Astrocyte of the spinal cord (primary cell): ENCODE measurements at places on chromosomes 3 and 15.

DNA sequence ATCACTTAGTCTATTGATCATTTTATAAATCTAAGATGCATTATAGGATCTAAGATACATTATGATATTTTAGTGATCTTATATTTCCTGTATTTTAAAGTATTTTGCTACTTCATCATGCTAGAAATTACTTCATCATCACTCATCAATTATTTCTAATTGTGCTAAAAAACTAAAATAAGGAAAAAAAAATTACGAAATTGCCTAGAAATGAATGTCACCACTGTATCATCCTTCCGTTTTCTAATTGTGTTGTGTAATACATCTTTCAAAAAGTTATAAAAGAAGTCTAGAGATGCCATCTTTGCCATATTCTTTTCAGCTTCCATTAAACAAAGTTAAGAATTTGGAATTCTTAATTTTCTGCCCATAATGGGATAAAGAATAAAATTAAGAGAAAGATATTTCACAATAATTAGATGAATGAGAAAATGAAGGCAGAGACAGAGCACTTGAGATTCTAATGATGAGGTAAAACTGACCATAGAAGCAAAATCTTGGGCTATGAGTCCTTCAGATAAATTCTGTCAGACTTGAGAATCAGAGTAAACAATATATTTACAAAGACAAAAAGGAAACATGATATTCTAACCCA is 48.8 kb downstream of the ALDH1A2 start:
- DNase-seq, result no peak

DNA sequence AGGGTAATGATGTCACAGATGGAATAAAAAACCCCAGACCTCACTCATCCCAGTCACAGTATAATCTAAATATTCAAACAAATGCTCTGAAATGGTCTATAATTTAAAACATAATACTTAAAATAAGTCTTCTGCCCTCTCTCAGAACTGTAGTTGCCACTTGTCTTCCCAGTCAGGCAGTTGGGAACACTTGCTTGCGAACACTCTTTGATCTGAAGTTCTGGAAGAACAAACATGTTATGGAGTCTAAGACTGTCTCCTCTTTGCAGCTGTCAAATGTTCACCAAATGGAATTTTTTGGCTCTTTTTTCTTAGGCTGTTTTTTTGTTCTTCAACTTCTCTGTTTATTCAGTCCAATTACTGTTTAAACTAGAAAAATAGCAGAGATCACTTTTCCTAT is 711.1 kb upstream of the GOLIM4 start:
- DNase-seq, result no peak

GRCh38 chr15:101368861-101369642 is 74.0 kb upstream of the SNRPA1 start:
- DNase-seq, result no peak

- DNase-seq, result no peak
These were observed 104.4 kb upstream of the ZBTB20 start for GRCh38 chr3:115251509-115251908.

DNA sequence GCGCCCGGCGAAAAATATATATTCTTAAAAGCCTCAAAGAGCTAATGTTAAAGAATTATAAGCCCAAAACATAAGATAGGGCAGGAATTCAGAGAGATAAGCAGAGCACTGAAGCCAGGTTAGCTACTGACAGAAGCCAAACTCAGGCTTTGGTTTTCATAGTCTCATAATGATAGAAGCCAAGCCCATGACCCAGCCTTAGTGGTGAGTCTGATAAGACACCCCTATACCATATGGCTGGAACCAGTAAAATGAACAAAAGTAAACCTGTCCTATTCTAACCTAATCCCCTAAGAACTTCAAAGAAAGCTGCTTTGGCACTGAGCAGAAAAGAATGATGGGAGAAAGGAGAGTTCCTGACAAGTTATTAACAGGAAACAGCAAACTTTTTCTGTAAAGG is 25.9 kb downstream of the MYO9A start:
- no peak for DNase-seq

DNA sequence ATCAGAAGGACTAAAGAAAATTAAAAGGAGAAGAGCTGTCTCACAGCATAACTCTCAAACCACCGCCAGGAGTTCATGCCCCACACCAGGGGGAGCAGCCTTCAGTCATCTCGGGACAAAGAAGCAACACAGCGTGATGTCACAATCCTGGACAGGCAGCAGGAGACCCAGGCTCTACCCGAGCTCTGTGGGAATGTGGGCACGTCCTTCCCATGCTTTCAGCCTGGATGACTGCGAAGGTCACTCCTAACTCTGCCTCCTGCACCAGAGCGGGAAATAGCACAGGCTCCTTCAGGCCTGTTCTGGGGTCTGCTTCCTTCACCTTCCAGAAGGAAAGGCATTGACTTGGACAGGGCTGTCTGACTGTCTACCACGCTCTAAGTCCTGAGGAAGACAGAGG is 31.3 kb downstream of the NOX5 start:
- peak; percentile 70 for DNase-seq

- no peak for DNase-seq
These were observed 67.4 kb downstream of the USP13 start for GRCh38 chr3:179720196-179720595.

DNA sequence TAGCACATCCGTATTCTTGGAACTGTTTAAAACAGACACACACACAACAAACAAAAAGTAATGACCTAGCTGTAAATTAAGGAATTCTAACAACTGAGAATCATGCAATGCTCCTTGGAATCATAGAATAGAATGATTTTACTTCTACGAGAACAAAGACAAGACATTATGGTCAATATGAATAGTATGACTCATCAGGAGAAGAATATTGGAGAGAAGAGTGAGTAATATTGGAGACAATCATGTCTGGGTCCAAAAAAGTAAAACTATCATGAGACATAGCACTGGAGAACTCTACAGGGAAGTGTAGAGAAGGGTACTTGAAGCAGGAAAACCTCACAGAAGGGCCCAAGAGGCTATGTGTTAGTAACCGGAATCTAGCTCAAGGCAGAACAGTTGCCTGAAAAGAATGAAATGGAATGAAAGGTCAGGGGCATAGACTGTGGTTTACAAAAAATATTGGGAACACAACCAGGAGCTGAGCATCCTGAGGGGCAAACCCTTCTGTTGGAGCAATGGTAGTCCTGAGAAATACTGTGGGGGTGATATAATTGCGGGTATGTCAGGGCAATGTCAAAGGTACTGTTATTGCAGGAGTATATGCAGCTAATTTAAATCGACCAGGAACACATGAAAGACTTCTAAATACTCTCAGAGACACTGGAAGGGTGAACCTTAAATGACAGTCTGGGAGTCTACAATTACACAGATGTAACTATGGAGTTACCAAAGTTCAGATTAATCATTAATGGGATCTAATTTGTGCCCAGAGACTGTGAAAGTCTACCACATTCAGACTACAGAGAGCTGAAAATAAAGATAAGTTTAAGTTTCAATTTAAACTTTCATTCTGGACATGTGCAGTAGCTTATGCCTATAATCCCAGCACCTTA is 201.2 kb downstream of the BCHE start:
- peak; percentile 8 for DNase-seq

DNA sequence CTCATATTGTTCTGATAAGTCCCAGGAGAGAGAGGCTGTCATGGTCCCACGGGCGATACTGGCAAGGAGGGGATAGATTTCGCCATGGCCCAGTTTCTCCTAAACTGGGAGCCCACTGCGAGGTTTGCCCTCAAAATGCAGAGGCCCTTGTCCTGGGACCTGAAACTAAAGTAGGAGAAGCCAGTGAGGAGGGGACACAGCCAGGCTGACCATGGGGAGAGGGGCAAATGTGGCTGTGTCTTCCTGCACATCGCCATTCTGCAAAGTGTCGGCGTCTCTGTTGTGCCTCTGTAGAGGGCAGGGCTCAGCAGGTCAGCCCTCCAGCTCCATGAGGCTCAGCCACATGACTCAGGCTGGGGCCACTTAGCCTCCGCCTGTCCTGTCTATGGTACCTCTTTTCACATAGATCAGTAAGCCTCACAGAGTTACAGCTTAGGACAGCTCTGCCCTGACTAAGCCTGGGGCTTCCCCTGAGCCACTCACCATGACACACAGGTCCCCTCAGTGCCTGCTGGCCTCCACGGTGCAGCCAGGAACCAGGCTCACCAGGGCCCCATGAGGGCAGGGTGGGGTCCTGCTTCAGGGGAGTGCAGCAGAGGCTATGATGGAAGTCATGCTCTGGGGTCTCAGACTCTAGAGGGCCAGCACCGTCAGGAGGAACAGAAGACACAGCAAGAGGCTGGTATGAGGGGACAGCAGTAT is 28.6 kb upstream of the PLXNA1 start:
- no peak for DNase-seq

GRCh38 chr15:100762913-100763834 is 116.5 kb upstream of the ALDH1A3 start:
- no peak for DNase-seq

- no peak for DNase-seq
These were observed 160.3 kb downstream of the SMAD6 start for GRCh38 chr15:66862111-66862939.

- no peak for DNase-seq
These were observed 248.4 kb upstream of the CMC1 start for GRCh38 chr3:27993051-27993450.

DNA sequence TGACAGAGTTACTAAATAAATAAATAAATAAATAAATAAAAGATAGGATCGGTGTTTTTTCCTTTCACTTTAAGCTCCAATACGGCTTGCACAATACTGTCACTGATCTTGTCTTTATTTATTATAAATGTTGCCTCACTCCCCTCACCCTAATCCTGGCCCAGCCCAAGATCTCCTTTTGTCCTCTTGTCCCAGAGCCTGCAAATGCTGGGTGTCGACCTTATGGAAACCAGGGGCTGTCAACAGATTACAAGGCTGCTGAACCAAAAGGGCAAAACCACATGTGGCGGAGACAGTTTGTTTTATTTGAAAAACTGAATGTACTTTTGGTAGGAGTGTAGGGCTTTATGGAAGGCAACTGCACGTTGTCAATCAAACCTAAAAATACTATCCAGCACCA is 75.9 kb downstream of the RFTN1 start:
- no peak for DNase-seq

DNA sequence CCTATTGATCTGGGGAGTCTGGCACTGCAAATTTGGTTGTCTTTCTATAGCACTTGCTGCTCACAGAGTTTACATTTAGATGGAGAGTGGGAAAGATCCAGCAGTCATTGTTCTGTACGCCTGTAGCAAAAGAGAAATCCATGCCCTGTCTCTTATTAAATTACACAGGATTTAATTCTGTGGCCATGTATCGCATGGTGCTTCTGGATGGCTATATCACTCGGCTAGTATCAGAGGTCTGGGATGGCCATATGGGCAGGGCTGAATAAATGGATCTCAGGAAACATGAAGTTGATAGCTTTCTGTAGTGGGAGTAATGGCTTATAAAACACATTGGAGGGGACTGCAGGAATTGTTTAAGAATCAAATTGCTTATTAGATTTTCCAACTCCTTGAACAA is 325.8 kb upstream of the DPH6 start:
- no peak for DNase-seq
